ENCODE measurements at places on chromosomes 2 and 18. TPM values are rescaled to one million over a fixed set of nuclear protein-coding genes. Genes with fewer than 3 reads are reported as not detected.

DNA sequence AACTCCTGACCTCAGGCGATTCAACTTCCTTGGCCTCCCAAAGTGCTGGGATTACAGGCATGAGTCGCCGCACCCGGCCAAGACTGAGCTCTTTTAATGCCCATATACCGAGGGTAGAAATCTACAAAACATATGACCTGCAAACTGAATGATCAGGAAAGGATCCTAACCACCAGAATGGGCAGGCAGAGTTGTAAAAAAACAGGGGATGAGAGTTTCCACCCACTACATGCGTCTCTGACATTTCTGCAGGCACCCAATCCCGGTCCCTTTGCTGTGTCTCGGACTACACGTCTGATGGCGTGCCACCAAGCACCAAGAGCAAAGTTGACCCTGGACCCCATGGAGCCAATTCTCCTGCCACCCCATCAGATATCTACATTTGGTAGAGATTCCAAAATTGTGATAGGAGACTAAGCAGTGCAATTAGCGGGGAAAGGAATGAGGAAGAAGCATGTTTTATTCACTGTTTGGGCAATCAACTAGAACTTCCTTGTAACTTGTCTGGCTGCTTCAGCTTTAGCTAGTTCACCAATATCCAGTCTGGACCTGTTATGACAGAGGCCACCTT, 74.1 kb downstream of the ATP8B1 start:
- DNase-seq, result no peak

DNA sequence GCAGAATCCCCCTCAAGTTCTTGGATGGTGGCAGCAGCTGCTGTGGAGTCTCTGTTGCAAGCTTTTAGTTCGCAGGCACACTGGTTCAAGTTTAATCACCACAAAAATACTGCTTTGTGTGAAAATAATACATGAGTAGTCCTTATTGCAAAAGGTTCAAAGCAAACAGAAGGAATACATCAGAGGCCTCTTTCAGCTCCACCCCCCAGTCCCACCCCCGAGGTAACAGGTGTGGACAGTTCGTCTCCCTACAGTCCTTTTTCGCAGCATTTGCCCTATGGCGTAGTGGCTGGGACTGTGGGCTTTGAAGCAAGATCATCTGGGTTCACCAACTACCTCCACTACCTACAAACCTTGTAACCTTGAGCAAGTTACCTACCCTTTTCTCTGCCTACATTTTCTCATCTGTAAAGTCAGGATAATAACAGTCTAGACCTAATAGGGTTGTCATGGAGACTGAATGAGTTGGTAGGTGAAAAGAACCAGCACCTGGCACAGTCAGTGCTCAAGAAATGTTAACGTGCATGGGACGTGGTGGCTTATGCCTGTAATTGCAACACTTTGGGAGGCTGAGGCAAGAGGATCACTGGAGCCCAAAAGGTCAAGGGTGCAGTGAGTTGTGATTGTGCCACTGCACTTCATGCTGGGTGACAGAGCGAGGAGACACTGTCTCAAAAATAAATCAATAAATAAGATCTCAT, 61.7 kb downstream of the TCF7L1 start:
- no peak for DNase-seq

DNA sequence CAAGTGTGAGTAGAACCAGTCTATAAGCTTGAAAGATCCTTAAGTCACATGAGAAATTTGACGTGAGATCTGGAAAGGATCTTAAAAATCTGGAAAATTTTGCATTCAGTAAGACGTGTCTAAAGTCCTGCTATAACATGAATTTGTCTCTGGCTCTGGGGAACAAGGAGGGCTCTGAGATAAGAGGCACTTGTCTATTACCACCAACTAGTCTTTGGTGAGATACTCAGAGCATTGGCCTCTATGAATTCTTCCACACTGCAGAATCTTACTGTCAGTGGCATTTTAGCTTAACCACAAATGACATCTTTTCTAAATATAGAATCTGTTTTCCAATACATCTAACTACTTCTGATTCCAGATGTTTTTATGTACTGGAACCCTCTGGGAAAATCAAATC, 1504.5 kb downstream of the DPP10 start:
- no peak for DNase-seq

The CD8B2 gene
- polyA plus RNA-seq, result 0.23 TPM

The RNF144A gene
- 62.9 TPM for polyA plus RNA-seq

The FOXD4L1 gene
- polyA plus RNA-seq, result 0.60 TPM
